ENCODE measurements at places on chromosomes 5 and 9.

DNA sequence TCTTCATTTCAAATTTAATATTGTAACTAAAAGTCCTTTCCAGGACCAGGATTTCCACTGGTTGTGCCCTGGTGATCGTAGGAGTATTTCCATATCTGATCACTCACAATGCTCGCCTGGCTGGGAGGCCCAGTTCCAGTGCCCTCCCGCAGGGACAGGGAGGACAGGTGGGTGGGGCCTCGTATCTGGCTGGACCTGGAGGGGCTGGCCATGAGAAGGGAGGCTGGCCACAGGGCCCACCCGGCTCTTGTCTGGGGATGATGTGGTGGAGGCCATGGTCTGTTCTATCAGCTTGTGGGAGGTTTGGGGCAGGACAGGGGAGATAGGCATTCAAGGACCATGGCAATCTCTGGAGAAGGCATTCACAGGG, 286.4 kb downstream of the GADD45G start:
- DNase-seq = no peak

- no peak for DNase-seq
These were observed 4.0 kb downstream of the ST6GALNAC4 start for GRCh38 chr9:127912882-127913281.

- no peak for DNase-seq
These were observed 4.3 kb downstream of the BRD3OS start for GRCh38 chr9:134029248-134030226.

DNA sequence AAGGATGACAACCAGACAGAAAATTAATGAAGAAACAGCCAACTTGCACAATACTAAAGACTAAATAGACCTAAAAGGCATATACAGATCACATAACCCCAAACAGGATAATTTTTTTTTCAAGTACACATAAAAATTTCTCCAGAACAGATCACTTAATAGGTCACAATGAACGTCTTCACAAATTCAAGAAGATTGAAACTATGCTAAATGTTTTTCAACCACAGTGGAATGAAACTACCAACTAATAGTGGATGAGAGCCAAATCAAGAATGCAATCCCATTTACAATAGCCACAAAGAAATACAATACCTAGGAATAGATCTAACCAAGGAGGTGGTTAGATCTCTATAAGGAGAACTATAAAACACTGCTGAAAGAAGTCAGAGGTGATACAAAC, 145.8 kb downstream of the TMEM232 start:
- DNase-seq = no peak

GRCh38 chr5:118888556-118888955, 99.8 kb downstream of the DTWD2 start:
- no peak for DNase-seq

- DNase-seq = no peak
These were observed 122.7 kb upstream of the SPDL1 start for GRCh38 chr5:169460896-169461295.

DNA sequence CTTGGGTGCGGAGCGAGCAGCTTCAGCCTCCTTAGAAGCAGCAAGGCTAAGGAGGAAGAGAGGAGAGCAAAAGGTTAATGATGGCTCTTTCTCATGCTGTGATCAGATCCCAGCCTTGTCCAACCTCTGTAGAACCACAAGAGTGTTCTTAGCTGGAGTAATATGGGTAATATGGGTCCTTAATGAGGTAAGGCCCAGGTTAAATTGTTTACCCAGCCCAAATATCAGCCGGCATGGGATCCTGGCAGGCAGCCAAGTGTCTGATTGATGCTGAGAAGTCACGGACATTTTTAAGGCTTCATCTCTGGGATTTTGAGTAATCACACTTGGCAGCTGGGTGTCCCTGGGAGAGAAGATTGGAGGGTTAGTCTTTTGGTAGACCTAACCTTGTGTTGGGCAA, 32.3 kb downstream of the GLRA1 start:
- DNase-seq = no peak

GRCh38 chr9:31065691-31066090, 1318.8 kb upstream of the ACO1 start:
- DNase-seq = no peak

- peak; percentile 71 for DNase-seq
These were observed at the start of gene TOR1B for GRCh38 chr9:129802833-129803675. Gene TOR1B, plus strand, starts transcription at chr9:129803184. Its CDS starts 29 bp downstream, at chr9:129803213.

DNA sequence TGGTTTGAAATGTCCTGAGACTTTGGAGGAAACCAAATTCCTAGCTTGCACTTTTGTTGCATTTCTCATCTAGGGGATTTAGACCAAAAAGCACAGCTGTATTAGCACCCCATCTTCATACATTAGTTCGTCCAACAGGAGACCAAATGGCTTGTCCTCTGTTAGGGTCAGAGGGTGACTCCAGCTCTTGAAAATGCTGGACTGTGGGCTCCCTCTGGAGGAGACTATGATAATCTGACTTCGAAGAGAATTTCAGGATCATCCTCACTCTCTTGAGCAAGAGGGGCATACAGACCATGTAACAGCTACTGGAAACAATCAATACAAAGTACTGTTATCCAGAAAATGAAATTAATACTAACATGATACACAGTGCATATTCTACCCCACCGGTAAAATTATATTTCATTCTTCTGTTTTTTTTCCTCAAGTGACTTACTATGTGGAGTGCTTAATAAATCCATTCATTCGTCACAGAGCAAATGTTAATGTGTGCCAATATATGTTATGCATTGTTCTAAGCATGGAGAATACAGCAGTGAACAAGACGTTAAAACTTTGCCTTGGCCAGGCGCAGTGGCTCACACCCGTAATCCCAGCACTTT, 63.7 kb upstream of the PPP2CA start:
- DNase-seq = peak; percentile 37

GRCh38 chr9:125370786-125371185, 109.2 kb downstream of the GAPVD1 start:
- DNase-seq = no peak

DNA sequence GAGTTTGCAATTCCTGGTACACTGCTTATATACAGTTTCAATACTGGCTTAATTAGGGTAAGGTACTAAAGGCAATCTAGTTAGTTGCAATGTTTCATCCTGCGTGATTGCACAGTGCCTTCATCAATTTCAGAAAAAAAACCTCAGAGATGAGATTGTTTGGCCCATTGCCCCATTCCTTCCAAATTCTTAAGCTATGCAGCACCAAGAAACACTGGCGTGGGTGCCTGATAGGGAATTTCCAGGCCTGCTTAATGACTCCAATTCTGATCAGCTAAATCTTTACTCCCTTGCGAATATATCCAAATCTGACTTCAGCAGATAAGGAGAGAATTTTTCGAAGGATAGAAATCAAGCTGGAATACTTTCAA, 35.9 kb upstream of the GAS1 start:
- no peak for DNase-seq

DNA sequence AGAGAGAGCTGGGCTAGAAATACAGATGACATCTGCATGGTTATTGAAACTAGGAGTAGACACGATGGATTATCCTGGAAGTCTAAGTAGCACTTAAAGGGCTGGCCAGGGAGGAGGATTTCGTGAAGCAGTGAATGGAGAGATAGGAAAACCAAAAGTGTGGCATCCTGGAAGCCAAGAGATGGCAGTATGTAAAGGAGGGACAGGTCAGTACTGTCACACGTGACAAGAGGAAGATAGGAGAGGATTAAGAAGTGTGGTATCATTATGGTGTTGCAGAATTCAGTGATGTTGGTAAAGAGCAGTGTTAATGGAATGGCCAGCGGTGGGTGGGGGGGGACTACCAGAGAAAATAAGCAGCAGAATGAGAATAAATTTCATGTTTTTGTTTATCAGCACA, 11.7 kb downstream of the RAD23B start:
- no peak for DNase-seq

GRCh38 chr5:168234133-168234532, 57.3 kb upstream of the WWC1 start:
- DNase-seq = no peak

- DNase-seq = no peak
These were observed 485.2 kb upstream of the CDH9 start for GRCh38 chr5:27523629-27524028.
